CD8-positive, alpha-beta T cell (primary cell): ENCODE measurements at places on chromosomes 4 and X. TPM values are rescaled to one million over a fixed set of nuclear protein-coding genes. Genes with fewer than 3 reads are reported as not detected.

DNA sequence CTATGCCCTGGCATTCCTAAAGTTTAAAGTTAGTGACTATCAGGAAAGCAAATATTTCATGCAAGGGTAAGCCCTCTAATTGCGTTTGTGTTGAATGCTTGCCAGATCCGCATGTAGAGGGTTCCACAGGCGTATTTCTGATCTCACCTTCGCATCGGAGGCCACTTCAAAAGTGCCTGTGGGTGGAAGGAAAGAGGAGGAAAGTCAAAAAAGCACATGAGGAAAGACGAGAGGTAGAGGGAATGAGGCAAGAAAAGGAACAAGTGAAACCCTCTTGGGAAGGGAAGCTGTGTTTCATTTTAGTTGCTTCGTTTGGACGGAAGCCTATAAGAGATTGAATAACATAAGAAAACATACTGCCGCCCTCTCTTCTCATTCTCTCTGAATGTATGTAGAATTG lies 628.8 kb downstream of the SPRY1 start:
- no peak for DNase-seq

- no peak for DNase-seq
These were observed 27.1 kb downstream of the DDX60L start for GRCh38 chr4:168453146-168453545.

GRCh38 chrX:109511113-109511512 lies 25.5 kb upstream of the NXT2 start:
- DNase-seq = no peak

DNA sequence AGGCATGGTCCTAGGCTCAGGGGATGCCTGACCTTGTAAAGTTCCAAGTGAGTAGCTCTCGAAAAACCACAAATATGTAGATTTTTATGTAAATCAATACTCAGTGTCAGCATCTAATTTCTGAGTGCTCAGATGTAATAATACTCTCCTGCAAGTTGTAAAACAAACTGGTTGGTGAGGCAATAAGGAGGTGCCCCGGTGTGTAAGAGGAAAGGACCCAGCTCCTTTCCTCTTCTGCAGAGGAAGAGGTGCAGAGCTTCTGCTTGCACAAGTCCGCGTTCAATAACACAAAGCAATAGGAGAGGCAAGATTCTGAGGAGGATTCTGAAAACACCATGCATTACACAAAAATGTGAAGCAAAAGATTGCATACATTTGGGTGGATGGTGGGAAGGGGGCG lies 43.6 kb upstream of the ENPP6 start:
- DNase-seq = no peak

GRCh38 chr4:16450724-16451123 lies 224.5 kb upstream of the TAPT1 start:
- DNase-seq = no peak

GRCh38 chrX:30067677-30068076 lies 147.7 kb upstream of the MAGEB2 start:
- DNase-seq = no peak

The HTR2C gene
- total RNA-seq = not detected

The SLC7A11 gene
- total RNA-seq = not detected

The TBC1D8B gene
- 0.17 TPM for total RNA-seq
